Aorta (tissue), 5 donors: ENCODE measurements at places on chromosomes 6 and 20. TPM values are rescaled to one million over a fixed set of nuclear protein-coding genes. Genes with fewer than 3 reads are reported as not detected.

DNA sequence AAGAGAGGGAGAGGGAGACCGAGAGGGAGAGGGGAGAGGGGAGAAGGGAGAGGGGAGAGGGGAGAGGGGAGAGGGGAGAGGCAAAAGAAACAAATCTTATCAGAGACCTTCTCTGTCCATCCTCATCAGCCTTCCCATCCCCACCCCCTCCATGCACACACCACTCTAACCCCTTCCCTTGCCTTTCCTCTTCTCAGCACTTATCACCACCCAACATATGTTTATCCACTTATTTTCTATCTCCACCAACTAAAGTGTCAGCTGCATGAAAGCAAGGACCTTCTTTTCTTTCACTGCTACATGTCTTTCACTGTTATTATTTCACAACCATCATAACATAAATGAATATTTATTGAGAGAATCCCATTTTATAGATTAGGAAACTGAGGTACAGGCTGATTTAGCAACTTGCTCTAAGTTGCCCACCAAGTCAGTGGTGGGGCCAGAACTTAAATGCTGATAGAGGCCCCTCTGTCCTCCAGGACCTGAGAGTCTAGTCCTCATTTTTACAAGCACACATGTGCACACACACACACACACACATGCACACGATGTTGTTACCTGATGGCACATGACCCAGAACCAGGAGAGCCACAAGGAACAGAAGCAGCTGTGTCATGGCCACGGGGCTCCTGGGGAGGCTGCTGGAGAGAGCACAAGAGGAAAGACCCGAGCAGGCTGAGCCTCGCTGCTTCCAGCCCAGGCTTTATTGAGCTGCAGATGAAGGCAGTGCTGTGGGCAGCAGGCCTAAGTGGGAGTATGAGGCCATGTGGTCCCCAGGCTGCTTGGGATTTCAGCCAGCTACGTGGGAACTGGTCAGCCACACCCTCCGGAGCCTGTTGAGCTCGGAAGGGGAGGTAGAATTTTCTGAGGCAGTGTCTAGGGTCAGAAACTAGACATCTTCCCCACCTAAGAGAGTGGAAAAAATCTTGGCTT is 2.3 kb downstream of the DEFB124 start:
- H3K4me3 ChIP-seq = no peak overlapping the region
- H3K27me3 ChIP-seq = no peaks in the 10 kb centered on the region
- no peak for DNase-seq
- H3K27ac ChIP-seq = no peak overlapping the region

DNA sequence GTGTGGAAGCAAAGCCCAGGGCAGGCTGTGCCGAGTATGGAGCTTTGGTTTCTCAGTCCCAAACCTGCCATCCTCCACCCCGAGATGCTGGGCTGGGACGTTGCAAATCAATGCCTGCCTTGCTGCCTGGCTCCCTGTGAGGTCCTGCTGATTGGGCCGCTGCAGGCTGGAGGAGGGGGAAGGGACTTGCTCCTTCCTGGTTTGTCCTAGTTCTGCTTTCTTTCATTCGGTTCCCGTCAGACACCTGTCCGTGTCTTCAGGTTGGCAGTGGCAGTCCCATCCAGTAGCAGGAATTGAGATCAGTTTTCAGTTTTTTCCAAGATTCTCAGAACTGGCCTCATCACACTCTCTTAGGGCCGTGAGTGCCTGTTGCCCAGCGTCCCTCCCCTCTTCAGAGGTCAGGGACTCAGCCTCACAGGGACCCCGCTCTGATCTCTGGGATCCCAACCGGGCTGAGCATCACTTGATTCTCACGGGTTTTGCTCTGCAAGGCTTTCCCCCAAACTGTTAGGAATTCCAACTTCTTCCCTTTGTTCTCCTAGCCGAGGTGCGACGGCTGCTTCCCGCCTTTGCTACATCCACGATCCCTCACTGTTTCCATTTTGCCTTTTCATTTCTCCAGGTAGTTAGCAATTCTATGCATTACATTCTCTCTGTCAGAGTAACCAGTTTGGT is 24.2 kb upstream of the TAGAP start:
- no peak for DNase-seq
- no peak overlapping the region for H3K27ac ChIP-seq
- H3K27me3 ChIP-seq = no peaks in the 10 kb centered on the region
- H3K4me1 ChIP-seq = no peaks in the 10 kb centered on the region

DNA sequence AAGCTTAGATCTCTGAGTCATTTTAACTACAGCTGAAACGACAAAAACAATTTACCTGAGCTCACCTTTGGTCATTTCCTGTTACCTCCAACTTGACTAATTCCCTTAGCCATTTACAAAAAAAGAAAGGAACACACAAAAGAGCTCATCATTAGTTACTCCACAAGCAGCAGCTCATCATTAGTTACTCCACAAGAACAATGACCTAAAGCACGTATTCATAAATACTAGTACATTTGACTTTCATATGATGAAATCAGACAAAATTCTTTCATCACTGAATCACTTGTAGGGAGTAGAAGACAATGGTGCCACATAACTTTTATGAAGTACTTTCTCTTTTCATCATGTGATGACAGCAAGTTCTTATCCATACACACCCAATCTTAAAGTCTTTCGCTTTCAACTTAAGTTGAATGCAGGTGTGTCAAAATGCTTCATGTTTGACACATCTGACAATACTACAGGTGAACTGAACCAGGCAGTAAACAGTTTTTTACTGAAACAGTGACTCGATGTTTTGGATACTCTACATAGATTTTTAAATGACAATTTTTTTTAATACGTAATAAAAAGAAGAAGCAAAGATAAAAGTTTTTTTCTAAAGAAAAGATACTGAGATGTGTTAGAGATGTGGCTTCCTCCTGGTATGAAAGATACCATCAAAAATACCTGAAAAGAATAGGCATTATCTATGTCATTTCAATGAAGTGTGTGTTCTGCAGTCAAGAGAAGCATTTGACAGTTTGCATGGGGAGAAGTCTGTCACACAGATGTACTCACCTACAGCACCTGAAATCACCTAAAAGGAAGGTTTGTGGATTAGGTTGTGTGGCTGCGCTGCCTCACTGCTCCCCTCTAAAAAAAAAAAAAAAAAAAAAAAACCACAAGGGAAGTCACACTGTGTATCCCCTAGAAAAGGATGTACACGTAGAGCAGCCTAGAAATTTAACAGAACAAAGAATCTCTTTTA is 109.1 kb downstream of the PRDM1 start:
- H3K27me3 ChIP-seq = no peaks in the 10 kb centered on the region
- no peaks in the 10 kb centered on the region for H3K4me1 ChIP-seq
- no peak overlapping the region for H3K27ac ChIP-seq
- no peak for DNase-seq

- no peaks in the 10 kb centered on the region for H3K36me3 ChIP-seq
- H3K27ac ChIP-seq = no peak overlapping the region
- H3K4me3 ChIP-seq = no peak overlapping the region
- no peak for DNase-seq
These were observed 31.6 kb downstream of the CBFA2T2 start for GRCh38 chr20:33521461-33521860.

DNA sequence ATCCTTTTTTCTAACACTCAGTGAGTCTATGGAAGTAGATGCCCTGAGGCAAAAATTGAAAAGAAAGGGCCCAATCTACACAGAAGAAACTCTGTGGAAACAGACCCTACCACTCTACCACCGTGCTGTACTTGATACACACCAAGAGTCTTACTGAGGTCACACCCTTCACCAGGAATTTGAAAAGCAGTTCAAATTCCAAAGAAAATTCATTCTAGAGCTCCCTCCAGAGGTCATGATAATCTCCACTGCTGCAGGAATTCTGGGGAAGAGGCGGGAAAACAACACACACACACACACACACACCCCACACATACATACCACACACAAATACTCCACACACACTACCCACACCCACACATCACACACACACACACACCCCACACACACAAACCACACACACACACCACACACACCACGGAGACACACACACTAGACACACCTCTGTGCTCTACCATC is 336.8 kb downstream of the HDGFL1 start:
- H3K4me1 ChIP-seq = no peaks in the 10 kb centered on the region
- H3K27me3 ChIP-seq = no peaks in the 10 kb centered on the region
- H3K27ac ChIP-seq = peak overlapping the region; percentile 32
- H3K4me3 ChIP-seq = no peak overlapping the region
- no peaks in the 10 kb centered on the region for H3K36me3 ChIP-seq

DNA sequence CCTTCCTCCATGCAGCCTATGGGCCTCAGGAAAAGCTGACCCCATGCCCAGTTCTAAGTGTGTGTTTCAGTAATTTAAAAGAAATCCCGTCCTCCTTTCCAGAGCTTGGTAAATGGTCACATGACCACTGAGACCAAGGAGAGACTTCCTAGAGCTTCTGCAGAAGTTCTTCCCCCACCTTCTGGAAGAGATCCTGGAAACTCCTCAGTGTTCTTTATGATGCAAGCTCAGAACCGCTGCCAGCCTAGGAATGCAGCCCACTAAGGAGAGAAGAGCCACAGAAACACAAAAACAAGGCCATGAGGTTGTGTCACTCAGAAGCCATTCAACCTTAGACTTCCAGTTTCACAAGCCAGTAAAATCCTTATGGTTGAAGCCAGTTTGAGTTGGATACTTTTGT is 348.4 kb downstream of the TPBG start:
- no peak overlapping the region for H3K27ac ChIP-seq
- no peaks in the 10 kb centered on the region for H3K36me3 ChIP-seq
- no peak for DNase-seq
- no peak overlapping the region for H3K4me3 ChIP-seq
- no peaks in the 10 kb centered on the region for H3K4me1 ChIP-seq

GRCh38 chr6:21457647-21458046 is 135.9 kb upstream of the SOX4 start:
- no peaks in the 10 kb centered on the region for H3K27me3 ChIP-seq
- H3K36me3 ChIP-seq = no peaks in the 10 kb centered on the region
- no peak overlapping the region for H3K4me3 ChIP-seq
- no peak overlapping the region for H3K27ac ChIP-seq
- H3K4me1 ChIP-seq = no peaks in the 10 kb centered on the region

DNA sequence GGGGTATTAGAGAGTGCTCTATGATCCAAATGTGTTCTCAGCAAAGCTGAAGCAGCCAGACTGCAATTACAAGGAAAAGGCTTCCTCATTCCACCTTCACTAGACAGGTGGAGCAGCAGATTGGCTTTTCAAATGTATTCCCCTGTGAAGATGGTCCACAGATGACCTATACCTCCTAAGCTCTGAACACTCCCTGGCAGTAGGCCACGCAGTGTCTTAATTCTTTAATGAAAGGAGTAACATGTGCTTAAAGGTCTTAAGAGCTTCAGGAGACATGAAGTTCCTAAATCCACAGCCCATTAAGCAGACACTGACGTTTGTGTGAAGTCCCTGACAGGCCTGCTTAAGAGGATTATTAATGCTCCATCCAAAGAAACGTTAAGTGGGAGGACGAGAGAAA is 138.9 kb upstream of the NUP153 start:
- DNase-seq = no peak
- H3K27me3 ChIP-seq = no peaks in the 10 kb centered on the region
- peaks cover 8% of the 10 kb centered on the region for H3K36me3 ChIP-seq
- H3K4me1 ChIP-seq = peaks cover 2% of the 10 kb centered on the region

GRCh38 chr20:41300886-41301285 is 16.6 kb downstream of the ZHX3 start:
- H3K27me3 ChIP-seq = no peaks in the 10 kb centered on the region
- no peak overlapping the region for H3K27ac ChIP-seq

DNA sequence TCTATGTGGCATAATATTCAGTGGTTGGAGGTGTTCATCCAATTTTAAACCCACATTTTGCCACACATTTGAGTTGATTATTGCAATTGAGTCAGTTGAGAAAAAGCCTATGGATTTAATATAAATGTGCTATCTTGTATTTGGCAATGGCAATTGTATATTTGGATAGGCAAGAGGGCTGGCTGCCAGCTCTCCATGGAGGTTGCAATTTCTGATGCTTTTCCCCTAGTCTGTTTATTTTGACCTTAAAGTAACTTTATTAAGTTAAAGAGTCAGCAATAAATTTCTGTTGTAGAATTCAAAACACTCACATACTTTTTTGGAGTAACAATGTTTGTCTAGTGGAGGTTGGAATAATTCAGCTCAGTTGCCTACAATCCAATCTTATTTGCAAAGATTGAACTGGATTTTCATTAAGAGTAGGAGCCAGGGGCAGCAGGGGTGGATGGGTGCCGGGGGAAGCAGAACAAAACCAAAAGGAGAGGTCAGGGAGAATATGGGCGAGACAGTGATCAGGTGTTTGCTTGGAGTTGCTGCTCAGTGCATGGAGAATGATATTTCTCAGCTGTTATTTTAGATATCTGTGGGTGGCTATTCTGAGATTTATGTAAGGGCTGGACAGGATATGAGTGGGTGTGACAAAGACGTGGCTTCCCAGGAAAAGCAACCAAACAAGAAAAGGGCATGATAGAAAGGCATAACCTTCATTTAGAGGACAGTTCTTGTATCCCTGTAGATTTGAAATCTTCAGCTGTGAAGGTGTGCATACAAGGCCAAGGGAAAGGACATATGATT is 163.0 kb downstream of the HDGFL1 start:
- no peaks in the 10 kb centered on the region for H3K36me3 ChIP-seq
- no peaks in the 10 kb centered on the region for H3K27me3 ChIP-seq
- no peak for DNase-seq
- H3K4me3 ChIP-seq = no peak overlapping the region

- no peak overlapping the region for H3K4me3 ChIP-seq
- H3K4me1 ChIP-seq = no peaks in the 10 kb centered on the region
- no peaks in the 10 kb centered on the region for H3K27me3 ChIP-seq
These were observed 94.0 kb downstream of the PLCB1 start for GRCh38 chr20:8226106-8226505.

GRCh38 chr6:169075211-169075914 is 178.3 kb downstream of the THBS2 start:
- no peak overlapping the region for H3K27ac ChIP-seq
- DNase-seq = no peak
- no peaks in the 10 kb centered on the region for H3K4me1 ChIP-seq
- H3K4me3 ChIP-seq = no peak overlapping the region
- H3K27me3 ChIP-seq = no peaks in the 10 kb centered on the region

GRCh38 chr6:116485559-116486184 is 24.5 kb downstream of the CALHM6 start:
- H3K36me3 ChIP-seq = no peaks in the 10 kb centered on the region
- H3K27me3 ChIP-seq = no peaks in the 10 kb centered on the region
- H3K4me1 ChIP-seq = no peaks in the 10 kb centered on the region

- no peaks in the 10 kb centered on the region for H3K4me1 ChIP-seq
- no peak overlapping the region for H3K27ac ChIP-seq
- peak overlapping the region; percentile 70 for H3K4me3 ChIP-seq
- H3K27me3 ChIP-seq = no peaks in the 10 kb centered on the region
These were observed 76.6 kb upstream of the HSF2 start for GRCh38 chr6:122322824-122323223.

GRCh38 chr6:108728826-108729225 is 119.4 kb upstream of the ARMC2 start:
- H3K27ac ChIP-seq = no peak overlapping the region
- DNase-seq = no peak
- H3K4me1 ChIP-seq = no peaks in the 10 kb centered on the region
- H3K27me3 ChIP-seq = no peaks in the 10 kb centered on the region
- no peaks in the 10 kb centered on the region for H3K36me3 ChIP-seq
- no peak overlapping the region for H3K4me3 ChIP-seq

Gene CLDN20
- not detected for total RNA-seq

Gene BPIFB4
- not detected for total RNA-seq

Gene LY6G5C
- total RNA-seq = 3.3 TPM

Gene KIZ
- total RNA-seq = 29.4 TPM

Gene FRK
- total RNA-seq = 18.3 TPM

Gene POPDC3
- not detected for total RNA-seq
